Activated CD4-positive, alpha-beta T cell treated with anti-CD3 and anti-CD28 coated beads for 36 hours (primary cell): ENCODE measurements at places on chromosomes 12 and 14. TPM values are rescaled to one million over a fixed set of nuclear protein-coding genes. Genes with fewer than 3 reads are reported as not detected.

ATF1 gene
- total RNA-seq = 67.3 TPM

STXBP6 gene
- total RNA-seq = not detected

MARK3 gene
- 64.9 TPM for total RNA-seq

B4GALNT3 gene
- total RNA-seq = 2.2 TPM

CCDC196 gene
- total RNA-seq = not detected

PPP1R36 gene
- not detected for total RNA-seq

NEUROD4 gene
- not detected for total RNA-seq

SLC38A1 gene
- 180 TPM for total RNA-seq

OR6C3 gene
- not detected for total RNA-seq

RERGL gene
- not detected for total RNA-seq

KRT72 gene
- total RNA-seq = 3.2 TPM

RTL1 gene
- not detected for total RNA-seq

TSPAN31 gene
- 13.6 TPM for total RNA-seq

POTEG gene
- not detected for total RNA-seq

MANSC4 gene
- total RNA-seq = not detected

GRIP1 gene
- total RNA-seq = 2.4 TPM

CPNE6 gene
- total RNA-seq = not detected

EFS gene
- total RNA-seq = not detected

OR11H6 gene
- not detected for total RNA-seq

SERPINA5 gene
- total RNA-seq = not detected

ANO4 gene
- not detected for total RNA-seq

PCED1B gene
- 76.3 TPM for total RNA-seq

GOLGA5 gene
- 23.5 TPM for total RNA-seq
